Frontal cortex (tissue), 4 donors: ENCODE measurements at places on chromosomes 1 and 21. TPM values are rescaled to one million over a fixed set of nuclear protein-coding genes. Genes with fewer than 3 reads are reported as not detected.

SPRR2B gene
- total RNA-seq = not detected

C1orf226 gene
- 0.82 TPM for total RNA-seq

INAVA gene
- 0.82 TPM for total RNA-seq

VWA5B1 gene
- under 0.01 TPM for total RNA-seq

DNA sequence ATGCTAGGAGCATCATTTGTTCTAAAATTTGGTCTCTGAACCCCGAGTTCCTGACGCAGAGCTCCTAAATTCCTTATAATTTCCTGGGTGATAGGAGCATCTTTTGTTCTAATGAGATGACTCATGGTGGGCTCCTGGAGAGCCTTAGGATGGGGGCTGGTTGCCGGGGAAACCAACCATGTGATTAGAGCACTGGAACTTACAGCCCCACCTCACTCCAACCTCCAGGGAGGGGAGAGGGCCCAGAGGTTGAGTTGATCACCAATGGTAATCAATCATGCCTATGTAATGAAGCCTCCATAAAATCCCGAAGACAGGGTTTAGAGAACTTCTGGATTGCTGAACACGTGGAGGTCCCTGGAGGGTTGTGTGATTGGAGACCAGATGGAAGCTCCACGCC is 7.7 kb downstream of the SHISAL2A start:
- DNase-seq = no peak

DNA sequence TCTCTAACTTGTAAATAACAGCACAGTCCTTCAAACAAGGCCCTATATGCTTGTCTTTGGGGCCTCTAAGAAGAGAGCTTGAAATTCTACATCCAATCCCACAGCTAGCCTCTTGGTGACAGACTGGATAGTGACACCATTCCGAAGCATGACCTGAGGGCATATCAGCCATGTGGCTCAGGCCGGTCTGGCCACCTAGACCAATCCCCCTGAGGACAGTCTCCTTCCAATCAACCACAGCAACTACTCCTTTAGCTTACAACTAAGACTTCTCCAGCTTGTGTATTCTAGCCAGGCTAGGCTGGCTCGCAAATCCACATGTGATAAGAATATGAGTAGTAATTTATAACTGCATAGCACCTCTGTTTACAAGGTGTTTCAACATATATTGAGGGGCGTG is 14.0 kb downstream of the BCAR3 start:
- no peak for DNase-seq

DNA sequence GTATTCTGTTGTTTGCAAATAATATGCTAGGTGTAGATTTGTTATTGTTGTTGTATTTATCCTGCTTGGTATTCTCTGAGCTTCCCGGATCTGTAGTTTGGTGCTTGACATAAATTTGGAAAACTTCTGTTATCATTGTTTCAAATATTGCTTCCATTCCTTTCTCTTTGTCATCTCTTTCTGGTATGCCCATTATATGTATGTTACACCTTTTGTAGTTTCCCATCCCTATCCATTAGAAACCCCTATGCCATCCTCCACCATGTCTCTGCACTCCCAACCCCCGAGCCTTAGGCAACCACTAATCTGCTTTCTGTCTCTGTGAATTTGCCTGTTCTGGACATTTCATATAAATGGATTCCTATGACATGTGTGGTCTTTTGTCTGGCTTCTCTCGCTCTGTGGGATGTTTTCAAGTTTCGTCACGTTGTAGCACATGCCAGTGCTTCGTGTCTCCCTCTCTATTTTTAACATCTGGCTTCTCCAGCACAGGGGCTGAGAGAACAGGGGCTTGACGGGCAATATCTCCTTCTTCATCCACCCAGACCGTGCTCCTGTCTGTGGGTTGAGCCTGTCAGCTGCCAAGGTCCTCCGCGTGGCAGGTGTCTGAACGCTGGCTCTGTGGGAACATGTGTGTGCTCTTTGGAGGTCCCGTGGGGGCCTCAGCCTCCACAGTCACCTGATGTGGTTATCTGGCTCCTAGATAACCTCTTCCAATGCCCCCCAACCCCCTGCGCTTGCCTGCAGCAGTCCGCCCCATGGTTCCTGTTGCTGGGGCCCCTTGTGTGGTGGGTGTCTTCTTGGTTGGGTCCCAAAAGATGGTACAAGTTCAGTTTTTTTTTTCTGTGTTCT is 32.8 kb upstream of the MAN1C1 start:
- DNase-seq = no peak

DNA sequence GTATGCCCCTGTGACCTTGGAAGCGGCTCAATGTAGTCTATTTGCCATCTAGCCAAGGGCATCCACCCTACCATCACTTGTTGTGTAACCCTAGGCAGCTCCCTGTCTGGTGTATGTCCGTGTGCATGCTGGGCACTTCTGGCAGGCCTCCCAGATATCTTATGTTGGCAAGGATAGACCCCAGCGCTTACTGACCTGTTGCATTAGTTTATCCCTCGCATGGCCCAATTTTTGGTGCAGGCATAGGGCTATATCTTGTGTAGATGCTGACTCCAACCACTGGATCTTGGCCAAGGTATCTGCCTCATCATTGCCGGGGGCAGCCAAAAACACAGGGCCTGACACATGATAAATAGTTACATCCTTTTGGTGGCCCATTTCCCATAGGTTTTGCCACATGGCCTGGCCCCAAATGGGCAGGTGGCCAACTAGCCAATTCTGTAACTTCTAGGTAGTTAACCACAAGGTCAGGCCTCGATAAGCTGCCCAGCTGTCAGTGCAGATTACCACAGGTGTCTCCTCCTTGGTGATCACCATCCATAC is 14.0 kb upstream of the TBX19 start:
- DNase-seq = no peak
